ENCODE measurements at places on chromosomes 5 and 9. TPM values are rescaled to one million over a fixed set of nuclear protein-coding genes. Genes with fewer than 3 reads are reported as not detected.

GRCh38 chr5:138985683-138986082 is 110.5 kb upstream of the LRRTM2 start:
- H3K36me3 ChIP-seq = no peaks in the 10 kb centered on the region
- no peak for DNase-seq
- H3K4me1 ChIP-seq = no peaks in the 10 kb centered on the region
- no peak overlapping the region for H3K27ac ChIP-seq
- H3K4me3 ChIP-seq = no peak overlapping the region
- no peaks in the 10 kb centered on the region for H3K27me3 ChIP-seq

The MLANA gene
- not detected for total RNA-seq

DNA sequence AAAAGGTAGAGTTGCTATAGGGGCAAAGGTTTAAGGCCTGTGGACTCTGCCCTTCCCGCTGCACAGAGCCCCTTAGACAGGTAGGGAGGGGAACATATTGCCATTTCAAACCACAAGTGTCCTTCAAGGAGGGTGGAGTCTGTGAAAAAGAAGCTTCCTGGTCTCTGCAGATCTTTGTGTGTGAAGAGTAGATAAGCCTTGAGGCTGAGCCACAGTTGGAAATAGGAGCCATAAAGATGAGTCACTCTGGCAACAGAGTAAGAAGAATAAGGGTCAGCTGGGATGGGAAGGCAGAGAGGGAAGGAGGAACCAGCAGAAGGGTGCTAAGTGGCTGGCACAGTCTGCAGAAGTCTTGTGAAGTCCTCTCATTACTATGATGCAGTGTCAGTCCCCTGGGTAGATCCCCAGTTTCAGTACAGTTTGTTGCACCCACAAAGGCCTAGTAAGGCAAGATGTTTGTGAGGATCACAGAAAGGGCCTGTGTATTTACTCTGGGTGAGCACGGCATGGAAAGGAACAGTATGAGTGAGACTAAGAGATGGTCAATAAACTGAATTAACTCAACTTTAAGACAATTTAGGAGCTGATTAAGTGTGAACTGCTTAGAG is 18.1 kb downstream of the GRXCR2 start:
- H3K4me1 ChIP-seq = peaks cover 11% of the 10 kb centered on the region
- H3K4me3 ChIP-seq = no peak overlapping the region
- H3K27ac ChIP-seq = peak overlapping the region; percentile 86
- H3K27me3 ChIP-seq = no peaks in the 10 kb centered on the region
- peak; percentile 85 for DNase-seq

DNA sequence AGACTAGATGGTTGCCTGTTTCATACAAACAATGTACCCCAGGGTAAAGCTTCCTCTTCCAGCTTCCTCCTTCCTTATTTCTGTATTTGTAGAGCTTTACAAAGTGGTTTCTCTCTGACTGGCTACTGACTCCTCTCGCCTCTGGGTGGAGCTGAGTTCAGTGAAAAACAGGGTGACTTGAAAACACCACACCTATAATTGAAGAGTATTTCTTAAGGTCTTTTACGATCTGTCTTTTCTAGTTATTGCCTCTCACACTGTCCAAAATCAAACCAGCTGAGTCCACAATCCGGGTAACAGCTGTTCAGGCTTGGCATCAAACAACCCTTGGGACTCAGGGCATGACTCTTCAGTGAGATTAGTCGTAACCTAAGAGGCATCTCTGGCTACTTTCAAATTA is 200.4 kb downstream of the ARRDC3 start:
- H3K27ac ChIP-seq = peak overlapping the region; percentile 58
- no peaks in the 10 kb centered on the region for H3K27me3 ChIP-seq
- H3K4me1 ChIP-seq = no peaks in the 10 kb centered on the region
- DNase-seq = peak; percentile 68
- no peaks in the 10 kb centered on the region for H3K36me3 ChIP-seq

GRCh38 chr9:95724253-95724991 is 151.1 kb upstream of the ERCC6L2 start:
- H3K4me3 ChIP-seq = no peak overlapping the region
- no peaks in the 10 kb centered on the region for H3K36me3 ChIP-seq
- H3K27me3 ChIP-seq = no peaks in the 10 kb centered on the region
- H3K4me1 ChIP-seq = peaks cover 3% of the 10 kb centered on the region

- no peak for DNase-seq
- peak overlapping the region; percentile 12 for H3K27ac ChIP-seq
- no peaks in the 10 kb centered on the region for H3K27me3 ChIP-seq
- H3K36me3 ChIP-seq = no peaks in the 10 kb centered on the region
- peaks cover 2% of the 10 kb centered on the region for H3K4me1 ChIP-seq
Observed at GRCh38 chr5:67221487-67222242, 25.1 kb upstream of the CD180 start.

Measured in colonic mucosa (tissue), 4 donors.